ENCODE measurements at places on chromosomes 13 and 19.

- no peak for DNase-seq
These were observed 3.7 kb upstream of the NAT14 start for GRCh38 chr19:55481148-55481793.

GRCh38 chr19:32809254-32809653, 60.3 kb downstream of the SLC7A9 start:
- no peak for DNase-seq

DNA sequence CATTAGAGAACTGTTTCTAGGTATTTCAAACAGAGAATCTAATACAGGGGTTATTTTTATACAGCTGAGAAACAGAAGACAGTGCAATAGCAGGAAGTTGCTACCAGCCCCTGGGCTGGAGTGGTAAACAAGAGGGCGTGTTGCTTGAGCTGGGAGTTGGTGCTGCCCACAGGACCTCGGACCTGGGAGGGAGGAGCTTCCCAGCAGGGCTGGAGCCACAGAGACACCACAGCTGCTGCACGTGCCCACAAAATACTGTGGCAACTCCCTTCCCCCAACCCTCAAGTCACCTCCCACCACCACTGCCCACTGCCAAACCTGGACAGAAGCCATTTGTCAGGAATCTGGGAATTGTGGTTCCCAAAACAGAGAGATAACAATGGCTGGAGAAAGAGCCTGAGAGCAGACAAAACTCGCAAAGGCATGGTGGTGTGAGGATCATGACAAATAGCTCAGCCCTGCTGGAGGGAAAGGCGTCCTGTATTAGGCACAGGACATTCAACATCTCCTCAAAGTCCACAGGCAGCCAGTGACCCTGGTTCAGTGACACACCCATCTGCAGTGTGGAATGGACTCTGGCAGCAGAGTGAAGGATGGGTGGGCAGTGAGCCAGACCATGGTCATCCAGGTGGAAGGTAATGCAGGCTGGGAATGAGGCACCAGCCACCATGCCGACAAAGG, 57.2 kb downstream of the SPATA13 start:
- peak; percentile 16 for DNase-seq

GRCh38 chr19:720345-721160, 11.8 kb downstream of the PALM start:
- no peak for DNase-seq

DNA sequence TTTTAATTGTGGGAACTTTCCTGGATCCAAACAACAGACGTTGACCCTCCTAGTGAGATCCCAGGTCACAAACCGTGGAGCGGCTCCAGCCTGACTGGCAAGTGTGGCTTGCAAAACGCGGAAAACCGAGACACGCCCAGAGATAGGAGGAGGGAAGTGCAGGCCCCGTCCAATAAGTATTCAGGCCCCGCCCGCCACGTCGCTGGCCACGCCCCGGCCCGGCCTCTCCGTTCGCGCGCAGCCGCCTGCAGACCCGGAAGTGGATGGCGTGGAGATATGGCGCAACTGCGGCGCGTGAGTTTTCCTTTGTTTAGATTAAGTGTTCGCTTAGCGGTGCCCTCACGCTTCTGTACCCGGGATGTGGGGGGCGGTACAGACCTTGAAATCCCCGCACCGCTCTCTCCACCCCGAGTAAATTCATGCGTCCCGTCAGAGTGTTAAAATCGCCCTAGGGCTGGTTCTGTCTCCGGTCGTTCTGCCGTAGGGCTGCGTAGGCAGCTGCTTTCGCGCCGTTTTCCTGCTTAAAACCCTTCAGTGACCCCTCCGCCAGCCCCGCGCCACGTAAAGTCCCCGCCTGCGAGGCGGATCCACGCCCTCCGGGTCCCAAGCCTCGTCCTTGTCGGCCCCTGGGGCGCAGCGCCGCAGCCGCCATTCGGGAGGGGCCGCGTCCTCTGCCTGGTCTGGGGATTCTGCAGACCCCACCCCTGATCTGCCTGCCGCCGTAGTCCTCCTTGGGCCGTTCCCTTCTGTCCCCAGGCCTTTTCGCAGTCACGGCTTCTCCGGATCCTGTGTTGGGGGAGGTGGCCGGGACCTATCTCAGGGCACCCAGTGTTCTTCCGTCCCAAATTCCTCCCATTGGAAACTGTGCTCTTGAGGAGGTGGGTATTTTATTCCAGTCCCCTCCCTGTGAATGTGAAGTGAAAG, at the start of gene ZNF766:
Gene ZNF766 (plus strand): TSS at position 250 of the 924 bp plus-strand sequence. CDS start 27 bp downstream, at position 277.
- peak; percentile 96 for DNase-seq

- no peak for DNase-seq
These were observed 179.7 kb downstream of the ABCC4 start for GRCh38 chr13:95121516-95121915.

DNA sequence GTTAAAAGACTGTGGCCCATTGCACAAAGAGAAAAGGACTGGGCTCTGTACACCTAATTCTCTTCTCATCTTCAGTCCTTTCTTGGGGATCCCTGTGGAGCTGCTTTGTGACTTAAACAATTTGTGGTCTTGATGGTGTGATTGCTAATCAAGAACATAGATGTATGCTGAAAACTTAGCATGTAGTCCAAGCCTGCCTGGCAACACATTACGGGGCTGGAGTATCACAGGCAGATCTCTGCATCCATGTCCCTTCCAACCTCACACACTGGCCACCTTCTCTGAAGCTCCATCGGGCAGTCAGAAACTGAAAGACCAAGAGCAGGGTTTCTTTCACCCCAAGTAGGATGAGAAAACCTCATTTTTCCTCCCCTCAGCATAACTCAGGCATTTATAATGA, 69.6 kb upstream of the ARGLU1 start:
- no peak for DNase-seq

DNA sequence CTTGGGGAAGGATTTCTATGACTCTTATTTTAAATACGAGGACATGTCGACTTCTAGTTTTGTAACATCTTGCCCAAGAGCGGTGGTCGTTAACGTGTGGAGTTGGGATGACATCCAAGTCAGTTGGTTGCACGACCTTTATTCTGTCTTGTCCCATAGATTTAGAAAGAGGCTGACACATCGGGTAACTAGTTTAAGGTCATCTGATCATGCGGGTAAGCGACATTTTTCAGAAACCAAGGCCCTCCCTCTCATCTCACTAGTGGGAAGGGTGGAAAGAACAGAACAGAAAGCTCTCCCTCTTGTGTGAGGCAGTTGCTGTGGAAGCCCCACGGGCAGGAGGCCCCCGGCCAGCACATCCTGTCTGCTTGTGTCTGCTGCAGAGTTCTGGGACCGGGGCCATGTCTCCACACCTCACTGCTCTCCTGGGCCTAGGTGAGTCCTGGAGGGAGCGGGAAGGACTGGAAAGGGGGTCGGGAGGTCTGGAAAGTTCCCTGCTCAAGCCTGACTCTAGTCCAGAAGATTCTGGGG, at the start of gene LAIR2:
Gene LAIR2 (plus strand): TSS at position 314 of the 531 bp plus-strand sequence. CDS start 88 bp downstream, at position 402.
- DNase-seq: peak; percentile 16

GRCh38 chr19:33685541-33685940, 63.8 kb downstream of the CHST8 start:
- DNase-seq: no peak

DNA sequence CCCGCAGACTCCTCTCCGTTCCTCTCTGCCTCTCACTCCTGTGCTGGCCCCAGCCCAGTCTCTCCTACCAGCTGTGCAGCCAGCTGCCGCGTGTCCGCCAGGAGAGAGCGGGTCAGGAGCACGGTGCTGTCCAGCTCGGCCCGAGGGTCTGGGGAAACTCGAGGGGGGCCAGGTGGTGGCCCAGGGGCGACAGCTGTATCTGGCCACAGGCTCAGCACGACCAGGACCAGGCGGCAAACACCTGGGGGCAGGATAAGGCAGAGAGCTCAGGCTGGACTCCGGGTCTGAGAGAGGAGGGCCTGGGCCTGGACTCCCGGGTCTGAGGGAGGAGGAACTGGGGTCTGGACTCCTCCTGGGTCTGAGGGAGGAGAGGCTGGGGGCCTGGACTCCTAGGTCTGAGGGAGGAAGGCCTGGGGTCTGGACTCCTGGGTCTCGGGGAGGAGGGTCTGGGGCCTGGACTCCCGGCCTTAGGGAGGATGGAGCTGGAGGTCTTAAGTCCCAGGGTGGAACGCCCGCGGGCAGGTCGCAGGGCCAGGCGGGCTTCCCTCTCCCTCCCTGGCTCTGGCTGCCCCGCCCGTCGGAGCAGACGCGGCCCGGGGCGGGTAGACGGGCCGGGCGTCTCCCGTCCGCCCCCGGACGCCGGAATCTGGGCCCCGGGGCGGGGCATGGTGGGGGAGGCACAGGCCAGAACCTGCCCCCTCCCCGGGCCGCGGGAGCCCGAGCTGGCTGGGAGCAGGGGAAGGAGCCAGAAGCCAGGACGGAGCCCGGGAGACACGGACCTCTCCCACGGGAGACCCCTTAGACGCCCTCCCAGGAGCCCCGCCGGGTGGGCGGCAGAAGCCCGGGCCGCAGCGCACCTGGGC, 1.3 kb downstream of the IL11 start:
- DNase-seq: no peak

GRCh38 chr13:106129273-106129672, 406.2 kb downstream of the EFNB2 start:
- no peak for DNase-seq

- no peak for DNase-seq
These were observed 12.9 kb downstream of the CCDC70 start for GRCh38 chr13:51874651-51875050.

DNA sequence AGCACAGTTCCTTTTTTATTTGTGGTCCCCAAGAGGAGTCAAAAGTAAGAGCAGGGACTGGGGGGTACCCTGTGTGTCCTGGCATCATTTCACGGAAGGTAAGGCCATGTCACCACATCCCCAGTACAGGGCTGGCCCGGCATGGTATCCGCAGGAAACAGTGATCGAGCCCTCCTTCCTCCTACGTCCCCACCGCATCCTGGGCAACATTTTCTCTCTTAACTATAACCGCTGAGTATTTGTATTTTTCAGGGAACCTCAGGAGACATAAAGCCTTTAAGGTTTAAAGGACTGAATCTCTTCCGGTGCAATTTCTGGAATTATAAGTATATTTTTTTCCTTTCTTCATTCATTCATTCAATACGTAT, 13.6 kb upstream of the LATS2 start:
- peak; percentile 35 for DNase-seq

GRCh38 chr13:47033216-47033615, 136.4 kb upstream of the HTR2A start:
- no peak for DNase-seq

DNA sequence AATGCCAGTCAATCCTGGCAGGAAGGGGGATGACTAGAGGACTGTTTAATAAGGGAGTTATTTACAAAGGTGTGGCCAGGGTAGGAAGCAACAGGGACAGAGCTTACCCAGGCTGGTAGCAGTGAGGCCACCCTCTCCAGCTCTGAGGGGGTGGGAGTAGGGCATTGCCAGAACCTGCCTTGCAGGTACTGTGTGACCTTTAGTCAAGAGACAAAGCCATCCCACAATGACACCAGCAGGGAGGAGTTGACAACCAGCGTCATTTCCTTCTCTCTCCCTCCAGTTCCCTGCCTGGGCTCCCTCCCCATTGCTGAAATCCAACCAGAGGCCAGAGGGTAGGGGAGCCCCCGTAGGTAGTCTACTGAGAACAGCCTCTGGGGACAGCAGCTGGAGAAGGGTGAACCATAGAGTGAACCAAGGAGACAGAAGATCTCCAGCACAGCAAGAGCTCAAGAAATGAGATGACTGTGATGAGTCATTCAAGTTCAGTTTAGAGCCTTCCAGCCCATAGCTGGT, 33.3 kb upstream of the SPATA13 start:
- no peak for DNase-seq

DNA sequence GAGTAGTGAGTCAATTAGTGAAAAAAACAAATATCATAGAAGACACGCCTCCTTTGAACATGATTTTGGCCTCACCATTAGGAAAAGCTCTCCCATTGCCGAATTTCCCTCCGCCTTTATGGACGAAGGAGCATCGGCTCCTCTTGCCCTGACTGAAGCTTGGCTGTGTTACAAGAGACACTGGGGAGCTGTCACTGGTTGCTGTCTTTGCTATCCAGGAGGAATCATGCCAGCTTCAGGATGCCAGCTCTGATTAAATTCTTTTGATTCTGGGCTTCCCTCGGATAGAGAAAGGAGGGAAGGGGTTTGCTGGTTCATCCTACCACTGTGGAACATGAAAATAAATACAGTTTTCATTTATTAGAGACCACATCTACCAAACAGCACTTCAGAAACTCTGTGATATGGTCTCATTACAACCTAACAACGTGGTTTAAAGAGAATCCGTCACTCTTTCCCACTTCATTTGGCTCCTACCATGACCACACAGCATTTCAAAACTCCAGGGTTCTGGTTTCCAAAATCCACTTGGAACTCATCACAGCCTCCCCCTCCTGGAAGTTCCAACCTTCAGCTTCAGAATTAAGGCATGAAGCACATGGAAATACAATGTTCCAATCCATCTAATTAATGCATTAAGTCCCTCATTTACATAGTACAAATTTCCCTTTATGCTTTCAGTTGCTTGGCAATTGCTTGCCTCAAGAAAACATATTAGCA, 446.0 kb downstream of the EFNB2 start:
- no peak for DNase-seq

- no peak for DNase-seq
These were observed 20.5 kb downstream of the SLC15A1 start for GRCh38 chr13:98731925-98732324.

- DNase-seq: no peak
These were observed 8.4 kb downstream of the CLASRP start for GRCh38 chr19:45047188-45047797.

DNA sequence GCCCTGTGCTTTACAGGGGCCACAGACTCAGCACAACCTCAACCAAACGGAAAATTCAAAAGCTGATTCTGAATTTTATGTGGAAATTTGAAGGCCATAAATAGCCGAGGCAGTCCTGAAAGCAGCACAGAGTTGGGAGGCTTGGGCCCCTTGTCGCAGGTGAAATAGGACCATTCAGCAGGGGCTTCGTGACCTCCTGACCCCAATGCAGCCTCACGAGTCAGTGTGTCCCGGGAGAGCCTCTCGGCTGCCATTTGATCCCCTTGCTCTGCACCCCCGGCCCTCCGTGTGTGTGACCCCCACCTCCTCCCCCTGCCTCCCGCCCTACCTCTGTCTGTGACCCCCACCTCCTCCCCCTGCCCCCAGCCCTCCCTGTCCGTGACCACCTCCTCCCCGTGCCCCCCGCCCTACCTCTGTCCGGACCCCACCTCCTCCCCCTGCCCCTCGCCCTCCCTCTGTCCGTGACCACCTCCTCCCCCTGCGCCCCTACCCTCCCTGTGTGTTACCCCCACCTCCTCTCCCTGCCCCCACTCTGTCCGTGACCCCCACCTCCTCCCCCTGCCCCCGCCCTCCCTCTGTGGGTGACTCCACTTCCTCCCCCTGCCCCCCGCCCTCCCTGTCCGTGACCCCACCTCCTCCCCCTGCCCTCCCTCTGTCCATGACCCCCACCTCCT, 41.7 kb upstream of the TFDP1 start:
- DNase-seq: no peak

DNA sequence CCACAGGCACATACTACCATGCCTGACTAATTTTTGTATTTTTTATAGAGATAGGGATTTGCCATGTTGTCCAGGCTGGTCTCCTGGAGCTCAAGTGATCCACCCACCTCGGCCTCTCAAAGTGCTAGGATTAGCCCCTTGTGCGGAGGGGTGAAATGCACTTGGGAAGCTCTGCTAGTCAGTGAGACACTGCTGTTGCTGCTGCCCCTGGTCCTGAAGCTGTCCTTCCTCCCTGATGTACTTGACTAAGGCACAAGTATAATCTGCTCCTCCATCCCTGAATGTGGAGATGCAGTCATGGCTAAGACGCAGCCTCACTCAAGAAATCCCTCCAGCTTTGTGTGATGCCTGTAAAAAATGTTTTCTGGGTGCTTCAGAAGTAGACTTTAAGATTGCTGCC, 124.5 kb downstream of the KCTD15 start:
- no peak for DNase-seq

GRCh38 chr13:103618151-103618550, 551.9 kb upstream of the SLC10A2 start:
- DNase-seq: no peak
